ENCODE measurements at places on chromosomes 12 and 14.

DNA sequence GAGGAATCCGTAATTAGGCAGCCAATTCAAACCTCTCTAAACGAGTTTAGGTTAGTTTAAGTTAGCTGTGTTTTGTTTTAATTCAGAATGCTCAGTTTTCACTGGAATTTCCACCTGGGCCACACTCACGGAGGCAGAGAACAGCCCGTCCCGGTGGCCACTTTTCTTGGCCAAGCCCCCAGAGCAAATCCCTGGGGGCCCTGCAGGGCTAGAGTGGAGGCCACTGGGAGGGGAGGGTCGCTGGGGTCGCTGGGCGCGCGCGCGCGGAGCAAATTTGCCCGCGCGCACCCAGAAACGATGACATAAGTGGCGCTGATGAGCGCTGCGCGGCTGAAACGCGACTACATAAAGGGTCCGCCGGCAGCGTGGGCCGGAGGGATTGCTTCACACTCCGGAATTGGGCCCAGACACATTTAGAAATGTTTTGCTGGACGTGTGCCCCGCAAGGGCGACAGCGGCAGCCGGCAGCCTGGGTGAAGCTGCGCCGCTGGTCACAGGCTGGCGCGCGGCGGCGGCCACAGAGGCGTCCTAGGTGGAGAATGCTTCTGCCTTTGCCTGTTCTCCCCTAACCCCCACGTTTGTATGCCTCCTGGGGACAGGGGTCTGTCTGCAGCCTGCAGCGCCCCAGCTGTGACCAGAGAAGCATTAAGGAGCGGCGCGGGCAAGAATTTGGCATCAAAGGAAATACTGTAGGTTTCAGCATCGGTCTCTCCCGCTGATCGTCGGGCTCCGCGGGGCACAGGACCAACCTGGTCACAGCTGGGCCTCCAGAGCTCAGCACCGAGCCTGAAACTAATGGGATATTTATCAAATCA is 37.9 kb upstream of the TBX5 start:
- no peak for DNase-seq

DNA sequence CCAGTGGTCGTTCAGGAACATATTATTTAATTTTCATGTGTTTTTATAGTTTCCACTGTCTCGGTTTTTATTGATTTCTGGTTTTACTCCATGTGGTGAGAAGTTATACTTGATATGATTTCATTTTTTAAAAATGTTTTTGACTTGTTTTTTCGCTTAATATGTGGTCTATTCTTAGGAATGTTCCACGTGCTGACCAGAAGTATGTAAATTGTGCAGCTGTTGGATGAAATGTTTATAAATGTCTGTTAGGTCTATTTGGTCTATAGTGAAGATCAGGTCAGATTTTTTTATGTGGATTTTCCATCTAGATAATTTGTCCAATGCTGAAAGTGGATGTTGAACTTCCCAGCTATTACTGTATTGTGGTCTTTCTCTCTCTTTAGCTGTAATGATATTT is 433.8 kb upstream of the MIS18BP1 start:
- no peak for DNase-seq

GRCh38 chr12:11545484-11546330 is 103.8 kb upstream of the ETV6 start:
- peak; percentile 13 for DNase-seq

GRCh38 chr12:42695490-42695995 is 106.0 kb upstream of the PRICKLE1 start:
- no peak for DNase-seq

- no peak for DNase-seq
These were observed 795.2 kb downstream of the SLC16A7 start for GRCh38 chr12:60391051-60391450.

DNA sequence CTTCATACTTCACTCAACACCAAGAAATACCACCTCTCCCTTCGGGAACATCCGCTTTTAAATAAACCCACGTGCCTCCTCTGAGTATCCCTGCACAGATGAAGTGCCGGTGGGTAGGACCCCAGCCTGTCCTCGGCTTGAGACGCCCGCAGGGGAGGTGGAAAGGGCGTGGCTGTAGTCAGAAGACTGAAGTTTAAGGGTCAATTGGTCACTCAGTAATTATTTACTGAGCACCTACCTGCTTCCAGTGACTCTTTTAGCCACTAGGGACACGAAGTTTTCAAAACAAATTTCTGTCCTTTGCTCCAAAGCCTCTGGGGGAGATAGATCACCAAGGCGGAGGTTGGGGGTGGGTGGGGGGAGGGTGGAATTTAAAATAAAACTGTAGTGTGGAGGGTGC is 309.4 kb downstream of the VRK1 start:
- no peak for DNase-seq

- peak; percentile 32 for DNase-seq
These were observed 14.7 kb downstream of the GPR68 start for GRCh38 chr14:91229743-91230200.

DNA sequence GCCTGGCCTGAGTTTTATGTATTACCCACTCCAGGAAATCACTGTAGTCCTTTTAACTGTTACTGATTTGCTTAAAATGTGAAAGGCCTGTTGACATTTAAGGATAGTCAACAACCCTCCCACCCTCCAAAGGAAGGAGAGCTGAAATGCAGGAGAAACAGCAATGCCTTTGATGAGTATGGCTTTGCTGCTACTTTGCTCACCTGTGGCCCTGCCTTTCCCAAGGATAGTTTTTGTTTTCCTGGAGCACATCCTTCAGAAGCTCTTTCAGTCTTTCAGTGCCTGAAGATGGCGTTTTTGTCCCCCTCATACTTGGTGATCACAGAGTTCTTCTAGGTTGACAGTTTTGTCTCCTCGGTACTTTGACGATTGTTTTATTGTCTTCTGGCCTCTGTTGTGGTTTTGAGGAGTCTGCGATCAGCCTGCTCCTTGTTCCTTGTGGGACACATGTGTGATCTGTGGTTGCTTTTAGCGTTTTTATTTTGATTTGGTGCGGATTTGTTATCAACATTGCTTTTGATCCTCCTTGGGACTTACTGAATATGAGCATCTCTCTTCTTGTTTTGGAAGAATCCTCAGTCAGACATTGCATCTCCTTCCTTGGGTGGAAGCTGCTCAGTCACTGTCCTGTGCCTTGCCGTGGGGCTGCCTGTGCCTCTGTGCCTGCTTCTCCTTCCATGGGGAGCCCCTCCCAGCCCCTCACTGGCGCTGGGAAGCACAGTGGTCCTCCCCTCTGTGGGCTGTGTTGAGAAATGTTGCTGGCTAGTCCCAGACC is 17.2 kb downstream of the PACS2 start:
- no peak for DNase-seq

- DNase-seq, result no peak
These were observed 6.6 kb downstream of the PTHLH start for GRCh38 chr12:27965966-27966365.

- no peak for DNase-seq
These were observed 481.0 kb downstream of the EGLN3 start for GRCh38 chr14:33469898-33470297.

GRCh38 chr12:115758877-115759620 is 518.4 kb downstream of the MED13L start:
- DNase-seq, result no peak

- DNase-seq, result no peak
These were observed 58.0 kb upstream of the GSC start for GRCh38 chr14:94827711-94828447.

GRCh38 chr12:53552361-53553327 is 45.4 kb upstream of the NPFF start:
- no peak for DNase-seq

DNA sequence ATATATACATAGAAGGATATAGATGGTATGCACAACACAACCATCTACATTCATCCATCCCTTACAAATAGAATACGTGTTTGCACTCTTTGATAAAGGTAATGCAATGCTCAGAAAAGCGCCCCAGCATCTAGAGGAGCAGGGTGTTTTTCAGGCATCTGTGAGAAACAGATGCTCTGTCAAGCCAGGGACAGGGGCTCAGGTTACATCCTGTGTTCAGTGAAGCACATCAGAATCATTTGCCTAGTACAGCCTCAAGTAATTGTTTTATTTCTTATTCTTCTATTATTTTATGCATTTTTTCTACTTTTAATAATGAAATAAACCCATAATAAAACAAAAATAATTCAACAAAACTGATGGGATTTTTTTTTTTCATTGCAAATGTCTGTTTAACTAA is 50.5 kb upstream of the HIF1A start:
- DNase-seq, result no peak

GRCh38 chr12:11827091-11828061 is 177.9 kb downstream of the ETV6 start:
- DNase-seq, result no peak

DNA sequence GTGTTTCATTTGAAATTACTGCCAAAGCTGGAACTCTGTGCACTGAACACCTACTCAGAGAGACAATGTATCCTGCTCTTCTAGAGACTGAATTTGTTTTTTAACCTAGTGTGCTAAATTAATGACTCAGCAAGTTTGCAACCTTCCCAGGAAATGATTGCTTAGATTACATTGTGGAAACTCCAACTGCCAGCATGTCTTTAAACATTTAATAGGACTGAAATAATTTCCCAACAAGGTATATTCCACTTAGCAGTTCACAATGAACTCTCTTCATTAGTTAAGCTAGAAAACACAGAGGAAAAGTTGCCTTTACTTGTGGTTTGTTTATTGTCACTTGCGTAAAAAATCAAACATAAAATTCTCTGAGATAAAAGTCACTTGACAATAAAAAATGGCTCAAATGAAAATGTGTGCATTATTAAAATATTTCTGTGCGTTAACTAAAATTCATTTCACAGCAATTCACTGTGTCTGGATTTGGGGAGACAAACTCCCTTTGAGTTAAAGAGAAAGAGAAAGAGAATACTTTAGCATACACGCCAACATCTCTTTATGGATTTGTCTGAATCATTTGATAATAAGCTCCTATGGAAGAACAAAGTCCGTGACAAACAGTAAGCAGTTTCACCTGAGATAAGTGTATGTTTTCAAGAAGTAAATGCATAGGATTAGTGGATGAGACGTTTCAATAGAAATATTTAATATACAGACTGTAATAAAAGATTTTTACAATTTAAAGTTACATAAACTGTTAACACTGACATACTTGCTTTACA is 284.0 kb downstream of the PRKD1 start:
- DNase-seq, result no peak

- no peak for DNase-seq
These were observed 94.2 kb upstream of the MYL2 start for GRCh38 chr12:111014547-111014946.

- DNase-seq, result no peak
These were observed 79.0 kb downstream of the VWF start for GRCh38 chr12:6045438-6045837.

GRCh38 chr12:26429070-26429691 is 233.8 kb downstream of the SSPN start:
- DNase-seq, result no peak

- DNase-seq, result no peak
These were observed 64.9 kb upstream of the LMNTD1 start for GRCh38 chr12:25617991-25618390.

- DNase-seq, result no peak
These were observed 19.3 kb upstream of the NCOR2 start for GRCh38 chr12:124586756-124587155.

- no peak for DNase-seq
These were observed 687 bp downstream of the IFFO1 start for GRCh38 chr12:6555018-6555691.

- no peak for DNase-seq
These were observed 50.8 kb downstream of the KCNA1 start for GRCh38 chr12:4960547-4960946.

- no peak for DNase-seq
These were observed 45.8 kb downstream of the MLXIP start for GRCh38 chr12:122124370-122124769.

- no peak for DNase-seq
These were observed 8.0 kb downstream of the SCNN1A start for GRCh38 chr12:6367065-6367968.

DNA sequence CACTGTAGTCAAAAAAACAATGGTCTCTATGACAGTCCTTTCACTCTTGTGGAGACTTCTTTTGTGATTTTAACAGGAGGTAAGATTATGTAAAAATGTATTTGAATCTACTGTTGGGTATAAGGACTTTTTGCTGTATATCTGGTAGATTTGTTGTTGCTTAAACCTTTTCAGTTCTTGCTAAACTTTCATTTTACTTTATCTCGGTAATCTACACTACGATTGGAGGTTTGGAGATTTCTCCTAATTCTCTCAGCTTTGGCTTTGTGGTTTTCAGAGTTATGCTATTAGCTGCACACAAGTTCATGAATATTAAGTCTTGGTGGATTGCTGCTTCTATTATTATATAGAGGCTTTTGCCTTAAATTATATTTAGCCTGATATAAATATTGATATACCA is 116.6 kb upstream of the HIF1A start:
- no peak for DNase-seq

GRCh38 chr14:52072266-52072780 is 3.5 kb upstream of the NID2 start:
- no peak for DNase-seq

GRCh38 chr12:51925346-51926063 is 18.2 kb downstream of the ACVRL1 start:
- DNase-seq, result no peak

DNA sequence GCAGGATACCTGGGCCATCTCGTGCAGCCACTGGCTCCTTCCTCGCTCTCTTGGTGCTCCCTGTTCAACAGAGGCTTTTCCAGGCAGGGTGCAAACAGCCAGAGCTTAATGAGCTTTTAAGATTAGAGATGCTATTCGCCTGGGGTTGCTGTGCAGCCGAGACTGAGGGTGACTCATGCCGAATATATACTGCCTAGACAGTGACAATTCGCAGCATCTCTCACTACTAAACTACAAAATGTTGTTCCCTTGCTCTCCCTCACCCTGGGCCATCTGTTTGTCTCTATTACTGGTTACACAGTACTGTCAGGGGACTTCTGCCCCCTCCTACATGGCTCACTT is 26.0 kb upstream of the TESC start:
- no peak for DNase-seq

GRCh38 chr12:82554529-82554928 is 132.2 kb upstream of the TMTC2 start:
- DNase-seq, result no peak

- DNase-seq, result no peak
These were observed 90.7 kb downstream of the PLEKHA5 start for GRCh38 chr12:19220205-19220604.

- no peak for DNase-seq
These were observed 30.9 kb upstream of the WDR89 start for GRCh38 chr14:63672417-63673180.

- no peak for DNase-seq
These were observed 46.5 kb downstream of the IFT81 start for GRCh38 chr12:110170535-110171185.

DNA sequence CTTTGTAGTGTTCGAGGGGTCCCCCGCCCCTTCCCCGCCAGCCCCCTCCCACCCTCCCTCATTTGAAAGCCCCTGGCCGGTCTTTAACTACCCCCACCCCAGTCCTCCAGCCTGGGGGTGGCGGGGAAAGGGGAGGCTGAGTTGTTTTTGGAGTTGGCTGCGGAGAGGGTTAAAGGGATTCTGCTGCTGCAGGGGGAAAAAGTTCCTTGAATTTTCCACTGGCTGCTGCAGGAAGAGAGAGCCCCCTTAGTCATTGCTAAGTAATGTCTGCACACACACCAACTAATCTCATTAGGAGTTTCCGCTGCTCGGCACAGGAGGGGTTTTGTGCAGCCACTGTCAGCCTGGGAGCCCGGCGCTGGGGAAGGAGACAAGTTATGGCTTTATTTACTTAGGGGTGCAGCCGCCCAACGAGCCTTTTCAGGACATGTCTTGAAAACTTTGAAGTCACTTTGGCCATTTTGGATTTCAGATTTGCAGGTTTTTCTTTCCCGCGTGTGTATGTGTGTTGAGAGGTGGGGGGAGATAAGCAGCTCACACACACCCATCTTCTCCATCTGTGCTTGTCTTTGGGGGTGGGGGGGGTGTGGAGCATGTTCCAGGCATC is 1.8 kb downstream of the ELK3 start:
- peak; percentile 26 for DNase-seq

GRCh38 chr14:98513558-98513957 is 758.4 kb downstream of the BCL11B start:
- DNase-seq, result no peak

Measured in activated naive CD4-positive, alpha-beta T cell (primary cell).